ENCODE measurements at places on chromosomes 12 and 14.

DNA sequence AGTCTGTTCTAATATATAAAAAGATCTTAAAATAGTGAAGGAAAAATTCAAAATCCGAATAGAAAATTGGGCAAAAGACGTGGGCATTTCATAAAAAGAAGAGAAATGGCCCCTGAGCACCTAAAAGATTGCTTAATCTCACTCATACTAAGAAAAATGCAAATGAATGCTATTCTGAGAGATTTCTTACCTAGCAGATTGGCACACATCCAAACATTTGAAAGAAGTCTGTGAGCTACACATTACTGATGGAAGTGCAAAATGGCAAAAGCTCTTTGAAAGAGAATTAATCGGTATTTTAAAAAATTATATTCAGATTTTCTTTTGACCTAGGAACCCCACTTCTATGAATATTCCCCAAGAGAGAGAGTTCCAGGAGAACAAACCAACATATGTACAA is 280.4 kb upstream of the GARIN6 start:
- DNase-seq = no peak

DNA sequence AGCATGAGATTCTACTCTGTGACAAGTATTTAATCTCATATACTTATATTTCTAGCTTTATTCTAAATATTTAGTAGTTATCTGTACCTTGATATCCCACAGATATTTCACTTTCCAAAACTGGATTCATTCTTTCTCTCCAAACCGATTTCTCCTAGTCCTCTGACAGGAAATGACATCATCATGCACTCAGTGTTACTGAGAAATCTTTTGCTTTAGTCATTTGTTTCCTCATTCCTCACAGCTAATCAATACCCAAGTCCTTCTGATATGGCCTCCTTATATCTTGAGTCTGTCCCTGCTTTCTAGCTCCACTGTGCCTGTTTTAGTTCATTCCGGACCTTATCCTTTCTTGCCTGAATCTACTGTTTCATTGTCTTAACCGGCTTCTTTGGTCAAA is 39.4 kb upstream of the E2F7 start:
- no peak for DNase-seq

GRCh38 chr14:21037156-21037555 is 2.5 kb upstream of the RNASE13 start:
- no peak for DNase-seq

- no peak for DNase-seq
These were observed 513 bp downstream of the BCAT1 start for GRCh38 chr12:24948420-24948756.

- DNase-seq = no peak
These were observed 153.4 kb downstream of the EFCAB11 start for GRCh38 chr14:89801136-89801535.

- DNase-seq = no peak
These were observed 192.2 kb downstream of the PRKD1 start for GRCh38 chr14:29735459-29735858.

- no peak for DNase-seq
These were observed 2.3 kb downstream of the MEG3 start for GRCh38 chr14:100828031-100828769.

- DNase-seq = no peak
These were observed 11.5 kb upstream of the POC1B start for GRCh38 chr12:89537389-89537788.

DNA sequence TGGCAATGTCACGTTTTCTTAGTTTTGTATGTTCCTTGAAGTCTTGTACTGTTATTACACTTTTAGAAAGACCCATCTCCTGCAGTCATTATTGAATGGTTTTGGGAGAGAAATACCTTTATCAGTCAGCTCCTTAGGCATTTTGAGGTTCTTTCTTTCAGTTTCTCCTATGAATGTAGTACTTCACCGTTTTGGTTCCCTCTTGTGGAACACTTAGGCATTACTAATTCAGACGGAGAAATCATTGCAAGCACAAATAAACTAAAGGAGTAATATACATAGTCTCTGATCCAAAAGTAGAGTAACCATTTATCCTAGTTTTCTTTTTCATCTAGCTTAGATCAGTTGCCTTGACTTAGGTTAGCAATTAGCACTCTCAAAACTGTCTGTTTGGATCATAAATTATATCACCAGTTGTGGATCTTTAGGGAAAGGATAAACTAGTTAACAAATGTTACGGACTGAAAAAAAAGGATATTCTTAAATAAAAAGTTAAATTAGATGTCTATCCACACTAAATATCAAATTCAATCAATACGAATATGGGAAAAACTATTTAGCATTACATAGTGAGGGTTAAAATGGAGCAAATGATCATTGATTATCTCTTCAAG is 1538.3 kb upstream of the SEL1L start:
- no peak for DNase-seq

- DNase-seq = peak; percentile 84
These were observed at the start of gene PRIM1 for GRCh38 chr12:56751712-56752598. TSS of gene PRIM1 (minus strand) at chr12:56752323. CDS start at chr12:56752298, 25 bp downstream.

DNA sequence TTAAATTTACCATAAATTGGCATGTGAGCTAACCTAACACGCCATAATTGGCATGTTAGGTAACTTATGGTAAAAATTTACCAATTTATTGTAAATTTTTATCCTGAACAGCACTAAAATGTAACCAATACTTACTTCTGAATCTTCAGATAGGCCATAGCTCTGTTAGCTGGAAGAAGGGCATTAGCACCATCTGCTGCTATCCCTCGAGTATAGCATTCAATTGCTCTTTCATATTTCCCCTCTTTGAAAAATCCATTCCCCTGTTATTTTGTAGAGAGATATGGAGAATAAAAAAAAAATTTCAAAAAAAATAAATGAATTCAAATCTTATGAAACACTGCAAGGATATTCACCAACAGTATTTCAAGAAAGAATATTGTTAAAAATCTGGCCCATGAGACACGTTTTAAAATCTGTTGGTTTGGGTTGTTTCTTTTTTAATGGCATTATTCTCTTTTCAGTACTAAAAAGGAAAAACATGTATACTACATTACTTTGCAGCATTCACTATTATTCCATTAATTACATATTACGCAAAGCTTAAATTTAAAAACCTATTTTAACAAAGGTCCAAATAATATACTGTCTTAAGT is 19.1 kb downstream of the RPAP3 start:
- no peak for DNase-seq

Data from GM12891 (cell line).